IPS-NIHi11 (cell line): ENCODE measurements at places on chromosomes 6 and 20.

DNA sequence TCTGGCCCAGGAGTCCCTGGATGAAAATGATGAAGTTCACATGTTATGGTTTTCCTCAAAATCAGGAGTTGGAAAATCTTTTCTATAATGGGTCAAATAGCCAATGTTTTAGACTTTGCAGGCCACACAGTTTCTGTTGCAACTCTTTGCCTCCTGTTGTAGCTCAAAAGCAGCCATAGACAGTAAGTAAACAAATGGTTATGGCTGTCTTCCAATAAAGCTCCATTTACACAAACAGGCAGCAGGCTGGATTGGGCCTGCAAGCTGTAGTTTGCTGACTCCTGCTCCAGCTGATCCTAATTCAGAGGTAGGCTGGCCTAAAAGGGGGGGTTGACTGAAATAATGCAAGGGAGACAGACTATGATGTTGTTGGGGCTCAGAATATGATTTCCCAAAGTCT, 33.0 kb downstream of the METTL24 start:
- DNase-seq = no peak

- DNase-seq = no peak
These were observed 622 bp downstream of the MAFB start for GRCh38 chr20:40688129-40689099.

DNA sequence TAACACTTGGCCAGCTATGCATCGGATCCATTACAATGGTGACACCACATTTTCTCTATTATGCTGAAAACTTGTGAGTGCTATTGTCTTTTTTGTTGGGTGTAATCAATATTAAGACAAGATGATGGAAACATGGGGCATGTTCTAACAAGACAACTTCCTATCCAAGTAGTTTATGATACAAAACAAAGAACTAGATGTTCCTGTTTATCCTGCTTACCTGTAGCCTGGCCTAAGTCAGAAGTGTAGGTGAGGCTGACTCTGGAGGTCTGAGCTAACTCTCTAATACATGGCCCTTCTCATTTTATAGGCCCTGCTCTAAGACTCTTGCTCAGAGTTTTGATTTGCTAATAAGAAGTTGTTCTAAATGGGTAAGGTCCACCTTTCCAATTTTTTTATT, 242.4 kb upstream of the STXBP5 start:
- DNase-seq = no peak

DNA sequence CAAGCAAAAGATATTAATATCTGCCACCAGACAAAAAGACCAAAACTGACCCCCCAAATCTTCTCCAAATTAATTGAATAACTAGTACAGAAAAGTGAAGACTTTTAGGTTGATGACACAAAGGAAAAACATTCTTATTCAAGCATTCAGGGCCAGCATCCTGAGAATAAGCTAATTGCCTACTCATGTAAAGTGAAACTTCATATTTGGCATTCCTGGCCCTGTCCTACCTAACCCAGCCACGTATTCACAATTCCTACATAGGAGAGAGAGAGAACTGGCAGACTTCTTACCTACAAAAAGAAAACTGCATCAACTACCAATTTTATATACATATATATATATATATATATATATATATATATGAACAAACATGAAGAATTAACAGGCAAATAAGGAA, 4.9 kb upstream of the ASCC3 start:
- DNase-seq = no peak

- DNase-seq = no peak
These were observed 122.0 kb upstream of the KCNK16 start for GRCh38 chr6:39444479-39445019.

DNA sequence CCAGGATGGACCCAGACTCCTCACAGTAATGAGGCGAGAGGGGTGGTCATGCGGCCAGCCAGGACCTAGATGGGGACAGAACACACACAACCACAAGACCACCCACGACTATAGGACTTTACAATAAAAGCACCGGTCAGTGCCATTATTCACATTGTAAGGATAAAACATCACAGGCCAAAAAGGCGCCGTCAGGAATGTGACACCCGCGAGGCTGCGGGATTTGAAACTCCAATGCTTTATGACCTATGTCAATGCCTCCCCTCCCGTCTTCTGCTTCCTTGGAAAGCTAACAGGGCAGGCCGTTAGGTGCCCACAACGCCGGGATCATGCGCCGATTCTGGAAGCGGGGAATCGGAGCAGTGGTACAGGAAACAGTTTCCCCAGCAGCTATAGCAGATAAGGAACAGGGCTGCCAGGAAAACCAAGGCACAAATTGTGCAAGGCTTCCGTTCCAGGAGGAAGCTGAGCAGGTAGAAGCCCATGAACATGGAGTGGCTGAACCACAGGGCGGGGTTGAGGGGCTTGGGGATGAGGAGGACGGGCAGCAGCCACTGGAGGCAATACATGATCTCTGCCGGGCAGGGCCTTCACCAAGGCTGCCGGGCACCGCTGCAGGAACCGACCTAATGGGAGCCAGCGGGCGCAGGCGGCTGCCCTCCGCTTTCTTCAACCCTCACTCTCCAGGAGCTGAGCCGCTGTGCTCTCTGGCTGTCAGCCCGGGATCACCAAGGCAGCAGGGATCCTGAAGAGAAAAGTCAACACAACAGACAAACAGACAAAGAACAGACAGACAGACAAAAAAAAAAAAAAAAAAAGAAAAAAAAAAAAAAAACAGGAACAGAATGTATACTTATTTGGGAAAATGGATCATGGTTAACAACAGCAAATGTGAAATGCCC, 2.2 kb upstream of the NNAT start:
- no peak for DNase-seq

DNA sequence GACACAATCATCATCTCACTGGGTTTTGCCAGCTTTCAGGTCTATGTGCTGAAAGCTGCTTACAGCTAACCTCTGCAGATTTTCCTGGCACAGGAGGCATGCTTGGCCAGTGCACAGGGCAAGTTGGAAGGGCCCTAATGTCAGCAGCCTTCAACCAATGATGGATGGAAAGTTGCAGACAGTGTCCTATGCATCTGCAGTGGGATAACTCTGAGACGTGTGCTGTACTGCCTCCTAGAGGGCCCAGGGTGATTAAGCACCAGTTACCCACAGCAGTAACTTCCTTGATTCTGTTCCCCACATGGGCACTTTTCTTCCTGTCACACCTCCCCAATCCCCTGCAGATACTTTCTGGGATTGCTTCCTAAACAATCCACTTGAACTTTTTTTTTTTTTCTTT, 38.6 kb downstream of the OVOL2 start:
- DNase-seq = peak; percentile 76

- DNase-seq = no peak
These were observed 315.4 kb downstream of the SAMD5 start for GRCh38 chr6:147823936-147824335.

- no peak for DNase-seq
These were observed 61.5 kb downstream of the SEL1L2 start for GRCh38 chr20:13928901-13929300.

DNA sequence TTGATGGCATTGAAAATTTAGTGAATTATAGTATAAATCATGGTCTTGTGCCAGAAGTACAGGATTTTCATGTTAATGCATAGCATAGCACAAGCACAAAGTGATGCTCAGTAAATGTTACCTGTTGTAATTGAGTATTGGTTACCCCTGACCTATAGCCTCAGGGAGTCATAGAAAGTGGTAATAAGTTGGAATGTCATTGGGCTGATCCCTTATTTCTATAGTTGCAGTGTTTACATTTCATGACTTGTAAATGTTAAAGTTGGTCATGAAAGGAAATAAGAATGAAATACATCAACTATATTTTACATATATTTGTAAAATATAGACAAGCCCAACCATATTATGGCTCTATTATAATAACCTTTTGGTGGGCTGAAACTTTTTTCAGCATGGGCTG, 7.0 kb downstream of the RWDD1 start:
- DNase-seq = no peak

DNA sequence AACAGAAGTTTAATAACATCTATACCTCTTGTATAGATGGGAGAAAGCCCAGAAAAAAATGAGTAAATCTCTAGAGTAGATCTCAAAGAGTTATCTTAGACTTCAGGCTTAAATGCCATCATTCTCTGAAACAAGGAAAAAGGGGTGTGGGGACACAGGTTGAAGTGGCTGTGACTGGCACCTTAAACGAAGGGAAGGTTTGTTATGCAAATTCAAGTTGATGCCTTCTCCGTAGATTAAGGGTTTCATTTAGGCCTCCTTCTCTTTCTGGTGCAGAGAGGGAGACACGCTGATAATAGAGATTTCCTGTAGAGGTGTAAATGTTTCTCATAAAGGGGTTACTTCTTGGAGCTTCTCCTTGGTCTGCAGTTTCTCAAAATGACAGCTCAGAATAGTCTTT, 252.1 kb downstream of the CD83 start:
- no peak for DNase-seq

DNA sequence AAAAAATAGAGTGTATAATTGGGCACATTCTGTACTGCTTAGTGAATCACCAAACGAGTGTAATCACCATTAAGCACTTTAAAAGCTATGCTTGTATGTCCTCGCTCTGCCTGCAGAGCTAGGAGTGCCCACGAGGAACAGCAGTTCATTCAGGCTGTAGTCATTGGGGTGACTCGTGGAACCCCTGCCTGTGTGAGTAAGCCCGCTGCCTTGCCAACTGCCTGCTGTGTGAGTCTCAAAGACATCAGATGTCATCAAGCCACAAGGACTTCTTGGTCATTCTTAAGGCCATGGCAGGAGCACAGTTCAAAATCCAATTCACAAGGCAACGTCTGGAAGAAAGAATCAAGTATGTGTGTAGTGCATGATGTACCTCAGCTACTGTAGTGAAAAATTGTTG, 60.4 kb downstream of the FOXO3 start:
- DNase-seq = no peak

DNA sequence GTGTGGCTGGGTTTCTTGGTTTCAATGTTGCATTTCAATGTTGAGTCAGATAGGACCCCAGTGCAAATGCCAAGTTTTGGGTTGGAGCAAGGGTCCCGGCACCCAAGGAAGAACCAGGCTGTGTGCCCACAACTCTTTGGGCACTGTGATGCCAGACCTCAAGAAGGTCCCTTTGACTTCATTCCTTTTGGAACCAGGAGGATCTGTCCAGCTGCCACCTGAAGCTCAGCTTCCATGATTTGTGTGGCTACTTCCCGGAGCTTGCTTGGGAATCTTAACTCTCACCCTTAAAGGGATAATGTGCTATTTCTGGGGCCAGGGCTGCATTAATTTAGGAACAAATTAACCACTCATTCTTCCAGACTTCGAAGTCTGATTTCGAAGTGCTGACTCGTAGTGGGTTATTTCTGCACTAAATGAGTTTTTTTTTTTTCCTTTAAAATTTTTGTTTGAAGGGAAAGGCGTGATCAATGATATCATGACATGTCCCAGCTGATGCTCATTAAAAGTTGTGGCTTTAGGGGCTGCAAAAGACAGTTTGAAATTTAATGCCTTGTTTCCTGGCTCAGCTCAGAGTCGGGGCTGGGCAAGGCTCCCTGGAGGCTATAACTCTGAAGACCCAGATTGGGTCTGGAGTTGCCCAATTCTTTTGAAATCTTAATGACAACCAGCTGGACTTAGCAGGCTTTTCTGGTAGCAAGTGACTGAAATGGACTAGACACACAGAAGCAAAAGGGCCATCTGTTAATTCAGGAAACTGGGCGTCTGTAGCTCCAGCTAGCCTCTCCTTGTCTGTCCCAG, 24.0 kb upstream of the PHACTR3 start:
- no peak for DNase-seq

DNA sequence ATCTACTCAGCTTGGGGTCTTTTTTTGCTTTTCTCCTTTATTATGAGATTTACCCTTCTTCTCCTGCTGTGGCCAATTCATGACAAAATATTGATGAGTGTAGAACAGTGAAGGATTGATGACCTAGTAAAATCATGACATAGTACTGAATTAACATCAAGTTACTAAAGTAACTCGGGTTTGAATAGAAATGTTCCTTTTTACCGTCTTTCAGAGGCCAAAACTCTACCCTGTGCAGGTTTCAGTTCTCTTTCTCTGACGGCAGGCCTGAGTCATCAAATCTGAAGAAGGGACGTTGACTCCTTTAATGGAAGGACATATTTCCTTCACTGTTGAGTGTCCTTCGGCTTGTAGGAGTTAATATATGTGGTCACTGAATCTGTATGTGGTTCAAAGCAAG, 80.7 kb downstream of the RREB1 start:
- DNase-seq = no peak

GRCh38 chr6:159980474-159980873, 11.6 kb downstream of the IGF2R start:
- DNase-seq = peak; percentile 14

DNA sequence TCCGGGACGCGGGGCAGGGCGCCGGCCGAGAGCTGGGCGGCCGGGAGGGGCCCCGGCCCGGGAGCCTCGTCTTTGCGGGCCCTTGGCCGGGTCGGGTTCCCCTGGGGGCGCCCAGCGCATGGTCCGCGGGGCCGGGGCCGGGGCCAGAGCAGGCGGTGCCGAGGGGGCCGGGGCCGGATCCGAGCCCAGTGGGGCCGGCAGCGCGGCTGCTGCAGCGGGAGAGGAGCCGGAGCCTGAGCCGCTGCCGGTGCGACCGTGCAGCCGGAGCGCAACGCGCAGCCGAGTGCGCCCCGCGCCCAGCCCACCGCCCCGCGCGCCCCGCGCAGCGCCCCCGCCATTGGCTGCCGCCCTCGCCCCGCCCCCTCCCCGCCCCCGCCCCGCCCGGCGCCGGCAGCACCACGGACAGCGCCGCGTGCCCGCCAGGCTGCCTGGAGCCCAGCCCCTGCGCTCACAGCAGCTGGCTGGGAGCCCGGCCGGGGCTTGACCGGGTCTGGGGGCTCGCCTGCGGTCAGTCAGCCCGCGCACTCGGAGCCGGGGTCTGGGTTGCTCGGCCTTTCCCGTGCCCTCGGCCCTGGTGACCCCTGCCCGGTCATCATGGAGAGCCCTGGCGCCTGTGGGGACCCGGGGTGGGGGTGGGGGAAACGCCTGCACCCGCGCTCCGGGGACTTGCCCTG, at the start of gene HRH3:
Gene HRH3, minus strand, starts transcription at position 287 of the 674 bp plus-strand sequence. CDS start 308 bp downstream, outside the sequence.
- DNase-seq = peak; percentile 98

GRCh38 chr6:111536910-111537527, 54.0 kb upstream of the REV3L start:
- no peak for DNase-seq

DNA sequence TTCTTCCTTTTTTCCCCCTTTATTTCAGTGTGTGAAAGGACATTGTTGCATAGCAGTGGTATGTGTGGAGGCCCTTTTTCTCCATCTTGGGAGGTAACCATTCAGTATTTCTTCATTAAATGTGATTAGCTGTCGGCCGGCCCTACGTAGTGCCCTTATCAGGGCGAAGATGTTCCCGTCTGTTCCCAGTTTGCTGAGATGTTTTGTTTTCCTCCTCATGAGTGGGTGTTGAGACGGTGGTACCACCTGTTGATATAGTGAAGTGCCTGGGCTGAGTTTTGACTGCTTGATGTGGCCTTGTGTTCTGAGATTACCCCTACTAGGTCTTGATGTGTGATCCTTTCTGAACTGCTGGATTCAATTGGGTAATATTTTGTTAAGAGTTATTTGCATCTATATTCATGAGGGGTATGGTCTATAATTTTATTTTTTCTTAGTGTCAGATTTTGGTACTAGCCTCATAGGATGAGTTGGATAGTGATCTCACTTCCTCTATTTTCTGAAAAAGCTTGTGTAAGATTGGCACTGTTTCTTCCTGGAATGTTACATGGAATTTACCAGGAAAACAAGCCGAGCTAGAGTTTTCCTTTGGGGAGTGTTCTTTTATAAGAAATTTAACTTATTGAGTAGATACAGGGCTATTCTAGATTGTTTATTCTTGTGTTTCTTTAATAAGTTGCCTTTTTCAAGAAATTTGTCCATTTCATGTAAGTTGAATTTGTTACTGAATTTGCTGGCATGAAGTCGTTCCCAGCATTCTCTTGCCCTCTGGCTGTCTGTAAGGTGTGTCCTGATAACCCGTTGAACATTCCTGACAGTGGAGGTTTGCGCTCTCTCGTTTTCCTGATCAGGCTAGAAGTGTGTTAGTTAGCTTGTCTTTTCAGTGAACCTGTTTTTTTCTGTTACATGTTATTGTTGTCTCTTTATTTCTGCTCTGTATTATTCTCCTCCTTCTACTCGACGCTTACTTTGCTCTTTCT, 4.3 kb downstream of the MTG2 start:
- DNase-seq = no peak
